ENCODE measurements at places on chromosomes 4 and X.

DNA sequence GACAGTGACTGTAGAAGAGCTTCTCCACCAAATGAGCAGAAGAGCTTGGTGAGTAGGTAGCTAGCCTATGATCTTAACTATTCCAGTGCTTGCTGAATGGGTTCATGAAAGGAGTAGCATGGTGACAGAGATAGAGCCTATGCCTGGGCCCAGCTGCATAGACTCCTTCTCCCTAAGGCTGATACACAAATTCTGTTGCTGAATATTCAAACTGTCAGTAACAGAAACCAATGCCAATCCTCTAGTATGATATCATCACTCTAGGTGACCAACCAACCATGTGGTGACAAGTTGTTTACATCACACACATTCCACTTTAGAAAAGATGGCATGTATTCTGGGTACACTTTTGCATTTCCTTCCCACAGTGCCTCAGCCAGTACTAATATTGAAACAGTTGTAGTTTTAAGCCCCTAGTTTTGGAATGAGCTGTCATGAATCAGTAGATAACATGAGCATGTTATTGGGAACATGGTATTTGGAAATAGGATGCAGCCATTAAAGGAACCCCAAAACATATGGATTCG lies 103.4 kb upstream of the GRXCR1 start:
- DNase-seq: no peak

DNA sequence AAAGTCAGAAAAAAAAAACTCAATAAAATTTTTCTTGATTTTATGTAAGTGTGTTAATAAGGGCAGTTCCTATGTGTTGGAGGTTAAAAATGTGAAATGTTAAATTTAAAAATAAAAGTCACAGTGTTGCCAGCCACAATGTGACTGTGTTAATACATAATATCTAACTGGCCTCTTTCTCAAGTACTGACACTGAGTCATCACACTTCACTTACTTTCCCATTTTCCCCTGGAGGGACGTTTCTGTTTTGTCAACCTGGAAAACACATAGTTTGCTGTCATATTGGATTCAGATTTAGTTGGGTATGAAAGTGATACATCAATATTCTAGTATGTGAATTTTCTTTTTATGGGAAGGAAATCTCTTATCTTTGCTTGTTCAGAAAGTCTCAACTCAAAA lies 46.4 kb downstream of the ARHGEF38 start:
- DNase-seq: no peak

GRCh38 chr4:47926667-47927258 lies 12.4 kb upstream of the NFXL1 start:
- DNase-seq: peak; percentile 91

- DNase-seq: no peak
These were observed 159.2 kb downstream of the TECRL start for GRCh38 chr4:64250061-64250460.

DNA sequence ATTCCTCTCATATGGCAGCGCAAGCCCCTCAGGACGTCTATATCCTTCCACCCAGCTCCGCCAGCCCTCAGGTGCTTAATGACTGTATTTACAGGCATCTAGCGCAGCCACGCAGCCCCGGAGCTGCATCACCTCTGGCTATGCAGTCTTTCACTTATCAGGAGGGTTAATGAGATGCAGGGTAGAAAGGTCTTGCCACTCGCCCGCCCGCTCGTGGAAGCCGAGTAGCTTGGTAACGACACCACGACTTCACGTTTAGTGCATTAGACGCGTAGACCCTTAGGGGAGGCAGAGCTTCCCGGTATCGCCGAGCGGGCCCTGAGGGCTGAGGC lies 1.5 kb upstream of the SLC16A2 start:
- DNase-seq: peak; percentile 38

GRCh38 chrX:120790118-120790517 lies 85.5 kb downstream of the CT47B1 start:
- DNase-seq: no peak
